ENCODE measurements at places on chromosomes 5 and 9.

GRCh38 chr5:138654281-138654867, 79.2 kb upstream of the HSPA9 start:
- DNase-seq: peak; percentile 66

DNA sequence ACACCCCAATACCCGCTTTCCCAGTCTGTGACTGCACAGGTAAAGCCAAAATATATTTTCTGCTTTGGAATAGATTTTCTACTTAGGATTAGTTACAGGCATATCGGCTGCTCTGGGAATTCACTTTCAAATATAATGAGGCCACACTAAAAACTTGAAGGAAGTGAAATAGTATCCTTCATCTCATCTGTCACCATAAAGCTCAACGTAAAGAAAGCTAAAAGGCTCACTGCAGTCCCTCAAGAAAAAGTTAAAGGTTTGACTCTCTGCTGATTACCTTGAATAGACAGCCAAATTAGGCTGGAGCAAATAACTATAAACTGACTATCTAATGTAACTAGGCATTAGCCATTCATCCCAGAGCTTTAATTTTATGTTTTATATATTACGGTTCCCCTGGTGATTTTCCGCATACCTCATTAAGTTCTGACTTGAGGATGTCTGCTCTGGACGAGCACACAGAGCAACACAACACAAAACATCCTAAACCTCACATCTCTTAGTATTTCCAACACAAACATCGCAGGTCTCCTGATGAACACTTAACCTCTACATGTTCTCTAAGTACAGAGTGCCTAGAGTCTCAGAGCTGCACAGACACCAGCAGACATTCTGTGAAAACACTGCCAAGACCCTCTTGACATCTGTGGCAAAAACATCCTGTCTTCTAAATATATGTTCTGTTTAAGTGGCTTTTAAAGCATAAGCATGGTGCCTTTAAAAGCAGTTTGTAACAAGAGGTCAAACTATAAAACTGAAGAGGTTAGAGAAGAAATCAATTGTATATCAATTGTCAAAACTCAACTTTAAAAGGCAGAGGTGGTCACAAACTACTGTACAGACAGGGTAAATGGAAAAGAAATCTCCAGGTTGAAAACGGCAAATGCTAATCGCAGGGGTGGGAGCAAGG, 35.4 kb downstream of the ELAVL2 start:
- no peak for DNase-seq

DNA sequence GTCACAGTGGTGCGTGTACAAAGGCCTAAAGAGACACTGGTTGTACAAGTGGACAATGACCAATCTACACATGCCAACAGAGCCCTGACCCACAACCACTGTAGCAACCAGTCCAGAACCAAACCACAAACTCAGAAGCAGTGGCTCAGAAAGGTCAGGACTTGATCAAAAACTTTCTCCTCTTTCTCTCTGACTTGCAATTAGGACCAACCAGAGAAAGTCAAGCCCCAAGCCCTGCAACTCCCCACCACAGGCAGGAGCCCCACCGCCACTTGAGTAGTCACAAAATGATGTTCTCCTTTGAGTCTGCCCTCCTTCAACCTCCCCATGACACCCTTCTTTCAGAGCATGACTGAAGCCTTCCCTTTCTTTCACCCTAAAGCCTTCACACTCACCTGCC, 291.8 kb downstream of the CDH10 start:
- DNase-seq: no peak

- no peak for DNase-seq
These were observed 17.6 kb upstream of the NDST1 start for GRCh38 chr5:150490296-150490669.

DNA sequence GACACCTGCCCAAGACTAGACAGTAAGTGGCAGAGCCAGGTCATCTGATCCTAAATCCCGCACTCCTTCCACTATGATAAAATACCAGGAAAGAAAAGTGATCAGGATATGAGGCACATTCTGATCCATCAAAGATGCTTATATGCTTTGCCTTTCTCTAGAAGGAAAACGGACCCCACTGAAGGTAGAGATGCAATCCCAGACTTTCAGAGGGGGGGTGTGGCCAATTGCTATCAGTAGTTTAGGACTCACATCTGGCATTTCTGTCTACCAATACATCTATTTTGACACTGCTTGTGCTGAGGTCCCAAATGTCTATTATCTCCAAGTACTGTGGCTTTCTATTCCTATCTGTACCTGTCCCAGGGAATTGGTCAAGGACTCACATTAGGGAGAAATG, 1.7 kb downstream of the TRIM52 start:
- no peak for DNase-seq

DNA sequence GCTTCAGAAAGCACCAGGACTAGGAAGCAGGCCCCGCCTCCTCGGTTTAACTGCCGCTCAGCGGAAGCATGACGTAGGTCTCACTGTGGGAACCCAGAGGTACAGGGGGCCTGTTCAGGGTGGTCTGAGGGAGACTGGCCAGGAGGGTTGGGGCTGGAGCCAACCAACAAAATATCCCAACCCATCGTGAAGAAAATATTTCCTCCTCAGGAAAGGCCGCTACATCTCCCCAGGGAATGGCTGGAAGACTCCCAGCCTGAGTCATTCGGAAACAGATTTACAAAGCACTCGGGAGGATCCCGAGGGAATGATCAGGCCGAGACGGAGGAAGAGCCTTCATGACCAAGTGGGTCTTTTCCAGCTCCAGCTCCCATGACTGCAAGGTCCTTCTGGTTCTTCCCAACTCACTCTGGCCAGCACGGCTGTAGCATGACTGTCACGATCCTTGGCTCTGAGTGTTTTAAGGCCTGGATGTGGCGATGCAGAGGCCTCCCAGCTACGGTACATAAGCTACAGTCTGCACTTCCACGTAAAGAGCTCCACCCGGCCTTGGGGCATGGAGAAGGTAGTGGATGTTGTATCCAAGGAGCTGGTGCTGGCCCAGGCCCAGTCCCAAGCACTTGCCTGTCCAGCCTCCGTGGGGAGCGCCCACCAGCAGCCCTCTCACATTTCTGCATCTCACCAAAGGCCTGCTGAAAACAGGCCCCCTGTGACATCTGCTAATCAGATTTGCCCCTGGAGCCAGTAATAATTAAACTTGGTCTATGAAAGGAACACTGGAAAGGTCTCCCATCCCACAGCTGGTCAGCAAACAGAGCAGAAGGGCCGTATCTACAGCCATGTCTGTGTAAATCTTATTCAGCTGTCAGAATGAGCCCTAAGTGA, 100.6 kb downstream of the LHFPL2 start:
- DNase-seq: peak; percentile 93

DNA sequence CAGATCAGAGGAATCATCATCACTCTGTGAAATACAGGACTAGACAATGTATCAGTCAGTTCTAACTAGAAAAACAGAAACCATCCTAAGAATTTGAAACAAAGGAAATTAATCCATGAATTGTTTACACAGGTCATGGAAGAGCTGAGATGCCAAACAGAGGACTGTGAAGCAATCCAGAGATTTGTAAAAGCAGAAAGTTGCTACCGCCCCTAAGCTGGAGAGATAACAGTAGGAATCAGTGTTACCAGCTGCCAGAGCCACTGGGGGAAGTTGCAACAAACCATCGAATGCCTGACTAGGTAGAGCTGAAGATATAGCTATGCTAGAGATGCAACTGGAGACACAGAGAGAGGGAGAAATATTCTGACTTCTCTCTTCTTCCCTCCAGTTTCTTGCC, 10.4 kb upstream of the MIER3 start:
- peak; percentile 4 for DNase-seq

GRCh38 chr5:95163079-95163478, 121.8 kb downstream of the MCTP1 start:
- DNase-seq: no peak

DNA sequence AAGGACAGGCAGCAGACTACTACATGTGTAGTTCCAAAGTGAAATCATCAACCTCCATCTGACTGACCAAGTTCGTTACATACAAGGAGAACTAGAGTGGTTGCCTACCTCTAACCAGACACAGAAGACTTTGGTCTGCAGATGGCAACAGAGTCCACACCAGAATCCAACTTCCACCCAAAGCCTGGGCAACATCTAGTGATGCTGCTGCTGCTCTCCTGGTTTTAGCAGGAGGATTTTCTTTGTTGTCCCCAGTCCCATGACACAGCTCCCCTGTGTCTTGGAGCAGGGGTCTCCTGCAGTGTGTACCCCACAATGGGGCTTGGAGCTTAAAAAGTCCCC, 46.4 kb upstream of the APC start:
- peak; percentile 25 for DNase-seq

- DNase-seq: no peak
These were observed 11.9 kb downstream of the CNTFR start for GRCh38 chr9:34577400-34578240.

- DNase-seq: no peak
These were observed 96.6 kb downstream of the LHX2 start for GRCh38 chr9:124108216-124108615.

- no peak for DNase-seq
These were observed 6.4 kb upstream of the RNU6ATAC start for GRCh38 chr9:134170532-134171315.

GRCh38 chr9:135551031-135551430, 5.1 kb downstream of the OBP2A start:
- DNase-seq: no peak

DNA sequence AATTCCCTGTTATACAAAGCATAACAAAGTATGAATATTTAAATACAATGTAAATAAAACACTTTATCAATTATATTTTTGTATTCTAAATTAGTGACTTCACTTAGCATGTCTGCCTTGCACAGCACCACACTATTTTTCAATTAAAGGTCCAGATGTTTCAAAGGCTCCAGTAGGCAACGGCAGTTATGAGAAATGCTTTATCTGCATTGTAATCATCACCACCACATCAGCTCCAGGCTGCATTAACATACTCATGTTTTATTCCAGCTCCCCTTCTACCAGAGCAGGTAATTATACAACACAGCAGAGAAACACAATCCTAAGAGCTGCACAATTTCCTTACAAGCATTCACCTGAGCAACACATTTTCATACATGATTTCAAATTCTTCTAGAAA, 102.8 kb downstream of the MAPKAP1 start:
- DNase-seq: no peak

GRCh38 chr5:58258984-58259684, 200.8 kb downstream of the PLK2 start:
- DNase-seq: no peak

- DNase-seq: no peak
These were observed 106.3 kb downstream of the TRIO start for GRCh38 chr5:14249258-14250082.

GRCh38 chr9:77927265-77927664, 104.3 kb downstream of the GNAQ start:
- DNase-seq: peak; percentile 28

GRCh38 chr9:37187713-37188439, 67.5 kb downstream of the ZCCHC7 start:
- peak; percentile 45 for DNase-seq

DNA sequence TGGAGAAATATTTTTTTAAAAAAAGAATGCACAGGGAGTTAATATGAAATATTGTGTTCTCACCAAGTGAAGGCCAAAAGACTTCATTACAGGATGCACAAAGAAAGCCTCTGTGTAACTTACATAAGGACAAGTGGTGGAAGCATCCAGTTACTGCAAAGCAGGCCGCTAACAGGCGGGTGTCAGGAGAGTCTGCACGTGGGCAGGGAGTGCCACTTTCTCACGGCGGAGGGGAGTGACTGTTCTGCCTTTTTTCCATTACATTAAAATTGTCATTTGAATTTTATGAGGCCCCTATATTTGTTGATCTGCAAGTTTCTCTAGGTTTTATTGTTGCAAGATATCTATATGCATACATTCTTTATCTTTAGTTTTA, 28.1 kb upstream of the SPATA31E1 start:
- DNase-seq: no peak

DNA sequence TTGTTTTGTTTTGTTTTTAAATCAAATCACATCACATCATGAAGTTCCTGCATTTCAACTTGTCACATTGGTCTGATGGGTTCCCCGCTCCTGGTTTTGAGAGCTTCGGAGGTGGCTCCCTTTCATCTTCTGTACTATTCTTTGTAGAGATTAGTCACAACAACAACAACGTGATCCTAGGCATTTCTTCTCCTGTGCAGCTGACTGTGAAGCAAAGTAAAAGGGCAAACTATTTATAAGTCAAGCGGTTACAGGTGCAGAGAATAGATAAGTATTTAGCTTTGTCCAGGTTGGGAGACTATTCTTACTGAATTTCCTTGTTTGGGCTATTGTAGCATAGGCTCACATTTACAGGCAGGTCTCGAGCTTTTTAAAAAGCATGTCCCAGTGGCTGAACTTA, 197.7 kb upstream of the CDKN2B start:
- no peak for DNase-seq

DNA sequence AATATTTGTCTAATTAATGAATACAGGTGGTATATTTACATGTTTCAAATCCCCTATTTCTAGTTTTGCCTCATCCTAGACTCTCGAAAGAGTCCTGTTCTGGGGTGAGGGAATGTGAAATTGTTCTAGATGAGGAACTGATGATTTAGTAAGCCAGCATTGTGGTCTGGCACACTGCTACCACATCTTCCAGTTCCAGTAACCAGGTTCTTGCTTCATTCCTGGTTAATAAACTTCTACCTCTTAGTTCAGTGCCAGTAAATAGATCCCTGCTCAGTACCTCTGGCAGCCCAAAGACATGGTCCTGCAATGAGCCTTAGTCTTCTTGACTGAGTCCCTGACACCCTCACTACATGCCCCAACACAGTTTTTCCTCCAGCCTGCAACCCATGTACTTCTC, 207.7 kb downstream of the SREK1 start:
- no peak for DNase-seq

DNA sequence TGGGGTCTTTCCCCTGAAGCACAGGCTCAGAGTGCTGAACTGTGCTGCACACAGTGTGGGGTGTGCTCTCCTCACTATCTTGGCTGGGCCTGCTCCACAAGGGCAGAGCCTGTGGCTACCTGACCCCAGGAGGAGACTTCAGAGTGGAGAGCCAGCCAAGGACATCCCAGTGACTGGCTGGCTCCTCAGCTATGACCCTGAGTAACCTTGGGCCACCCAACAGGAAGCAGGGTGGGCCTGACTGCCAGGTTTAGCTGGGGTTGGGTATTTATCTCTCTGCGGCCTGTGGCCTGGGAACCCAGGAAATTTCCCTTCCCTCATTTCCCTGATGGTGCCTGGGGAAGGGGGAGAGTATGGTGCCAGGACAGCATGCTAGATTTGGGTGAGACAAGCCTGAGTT, 2.1 kb upstream of the EEIG1 start:
- DNase-seq: no peak

Data from choroid plexus epithelial cell (primary cell).